ENCODE measurements at places on chromosomes 13 and 19. TPM values are rescaled to one million over a fixed set of nuclear protein-coding genes. Genes with fewer than 3 reads are reported as not detected.

The SYCN gene
- total RNA-seq, result not detected

The GFY gene
- total RNA-seq, result not detected

The ATP4A gene
- total RNA-seq, result not detected

DNA sequence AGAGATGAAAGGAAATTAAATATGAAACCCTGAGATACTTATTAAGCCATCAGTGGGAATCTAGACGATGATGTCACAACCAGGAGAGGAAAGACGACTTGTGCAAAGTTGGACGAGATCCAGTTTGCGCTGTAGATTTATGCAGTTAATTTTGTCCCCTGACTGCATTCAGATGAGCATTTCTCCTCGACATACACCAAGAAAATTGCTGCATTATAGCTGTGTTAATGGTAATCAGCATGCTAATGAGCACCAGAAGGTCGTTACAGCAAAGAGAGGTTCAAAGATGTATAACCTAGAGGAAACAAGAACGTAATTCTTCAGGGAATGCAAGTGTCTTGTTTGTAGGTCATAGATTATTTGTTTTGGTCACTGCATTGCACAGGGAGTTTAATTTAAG is 371.7 kb downstream of the RBM26 start:
- no peak overlapping the region for H3K4me3 ChIP-seq
- no peaks in the 10 kb centered on the region for H3K36me3 ChIP-seq
- no peak overlapping the region for H3K27ac ChIP-seq
- H3K4me1 ChIP-seq, result no peaks in the 10 kb centered on the region

GRCh38 chr13:71610876-71611275 is 256.1 kb downstream of the DACH1 start:
- no peaks in the 10 kb centered on the region for H3K27me3 ChIP-seq
- no peaks in the 10 kb centered on the region for H3K4me1 ChIP-seq
- no peaks in the 10 kb centered on the region for H3K36me3 ChIP-seq
- H3K4me3 ChIP-seq, result no peak overlapping the region

The DOCK6 gene
- total RNA-seq, result 0.72 TPM

- no peak overlapping the region for H3K27ac ChIP-seq
- H3K36me3 ChIP-seq, result peaks cover 11% of the 10 kb centered on the region
- H3K27me3 ChIP-seq, result no peaks in the 10 kb centered on the region
Observed at GRCh38 chr19:46944918-46945628, 74.6 kb upstream of the NPAS1 start.

DNA sequence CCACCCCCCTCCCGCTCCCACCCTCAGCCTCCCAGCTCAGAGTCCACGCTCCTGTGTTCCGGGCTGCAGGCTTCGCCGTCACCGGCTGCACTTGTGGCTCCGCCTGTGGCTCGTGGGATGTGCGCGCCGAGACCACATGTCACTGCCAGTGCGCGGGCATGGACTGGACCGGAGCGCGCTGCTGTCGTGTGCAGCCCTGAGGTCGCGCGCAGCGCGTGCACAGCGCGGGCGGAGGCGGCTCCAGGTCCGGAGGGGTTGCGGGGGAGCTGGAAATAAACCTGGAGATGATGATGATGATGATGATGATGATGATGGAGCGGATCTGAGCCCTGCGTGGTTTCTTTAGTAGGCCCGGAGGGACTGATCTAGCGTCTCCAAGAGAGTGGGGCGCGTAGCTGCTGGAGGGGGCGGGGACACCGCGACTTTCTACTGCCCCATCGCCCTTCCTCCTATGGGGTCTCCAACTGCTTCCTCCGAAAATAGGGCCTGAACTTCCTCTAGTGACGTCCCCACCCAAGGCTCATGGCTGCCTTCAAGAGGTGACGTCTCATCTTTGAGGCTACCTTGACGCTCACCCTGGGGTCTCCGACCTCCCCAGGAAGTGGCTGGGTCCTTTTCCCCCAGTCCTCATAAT is 1.4 kb downstream of the RETN start:
- peaks cover 24% of the 10 kb centered on the region for H3K4me1 ChIP-seq
- H3K36me3 ChIP-seq, result no peaks in the 10 kb centered on the region
- H3K27ac ChIP-seq, result peak overlapping the region; percentile 86
- peak overlapping the region; percentile 79 for H3K4me3 ChIP-seq

GRCh38 chr19:16509141-16510061 is 13.2 kb downstream of the C19orf44 start:
- H3K36me3 ChIP-seq, result peaks cover 1% of the 10 kb centered on the region
- H3K27ac ChIP-seq, result no peak overlapping the region
- H3K27me3 ChIP-seq, result no peaks in the 10 kb centered on the region
- DNase-seq, result no peak
- H3K4me3 ChIP-seq, result no peak overlapping the region

DNA sequence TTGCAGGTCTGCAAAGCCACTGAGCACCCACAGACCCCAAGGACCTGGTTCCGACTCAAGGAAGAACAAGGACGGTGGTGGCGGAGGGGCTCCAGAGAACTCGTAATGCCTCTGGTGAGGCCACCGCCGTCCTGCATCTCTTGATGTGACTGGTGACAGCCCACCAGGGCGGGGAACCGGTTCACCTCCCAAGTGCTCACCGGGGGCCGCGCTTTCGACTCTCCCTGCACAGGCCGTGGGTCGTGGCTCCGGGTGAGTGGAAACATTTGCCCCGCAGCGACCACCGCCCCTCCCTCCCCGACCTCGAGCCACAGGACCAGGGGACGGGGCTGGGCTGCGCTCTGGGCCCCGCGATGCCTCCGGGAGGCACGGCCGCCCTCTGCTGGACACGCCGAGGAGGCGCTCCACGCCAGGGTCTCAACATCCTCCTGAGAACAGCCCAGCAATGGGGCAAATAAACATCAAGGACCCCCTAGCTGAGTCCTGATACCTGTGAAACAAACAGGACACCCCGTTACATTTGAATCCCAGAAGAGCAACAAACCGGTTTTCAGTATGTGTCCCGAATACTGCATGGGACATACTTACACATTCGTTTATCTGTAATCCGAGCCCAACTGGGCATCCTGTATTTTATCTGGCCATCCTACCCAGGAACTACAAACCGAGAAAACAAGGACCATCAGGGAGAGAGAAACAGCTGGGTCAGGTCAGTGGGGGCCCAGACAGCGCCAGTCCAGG is 3.9 kb upstream of the PLPP2 start:
- H3K27me3 ChIP-seq, result peaks cover 36% of the 10 kb centered on the region
- no peaks in the 10 kb centered on the region for H3K4me1 ChIP-seq
- no peak overlapping the region for H3K4me3 ChIP-seq
- DNase-seq, result peak; percentile 70
- H3K27ac ChIP-seq, result no peak overlapping the region

DNA sequence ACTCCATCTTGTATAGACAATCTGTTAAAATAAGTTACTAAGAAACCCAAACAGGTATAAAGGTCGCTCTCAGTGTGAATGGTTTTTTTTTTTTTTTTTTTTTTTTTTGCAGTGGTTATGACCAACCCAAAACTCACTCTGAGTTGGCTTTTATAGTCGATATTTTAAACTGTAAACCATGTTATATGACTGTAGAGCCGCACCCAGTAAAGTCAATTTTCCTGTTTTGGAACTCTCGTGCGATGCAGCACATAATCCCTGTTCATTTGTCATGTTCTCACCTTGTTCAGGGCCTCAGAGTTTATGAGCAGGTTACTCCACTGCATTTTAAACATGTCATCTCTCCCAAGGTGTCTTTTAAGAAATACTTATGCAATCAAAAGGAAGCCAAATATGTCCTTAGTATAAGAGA is 112.5 kb downstream of the KLF5 start:
- H3K36me3 ChIP-seq, result no peaks in the 10 kb centered on the region
- no peak overlapping the region for H3K4me3 ChIP-seq
- DNase-seq, result no peak
- peaks cover 4% of the 10 kb centered on the region for H3K27me3 ChIP-seq
- H3K27ac ChIP-seq, result no peak overlapping the region

The SMAD9 gene
- total RNA-seq, result not detected

- H3K4me1 ChIP-seq, result peaks cover 2% of the 10 kb centered on the region
- no peak for DNase-seq
- peaks cover 5% of the 10 kb centered on the region for H3K36me3 ChIP-seq
- no peak overlapping the region for H3K4me3 ChIP-seq
Observed at GRCh38 chr13:75647126-75647784, 11.1 kb downstream of the LMO7 start.

DNA sequence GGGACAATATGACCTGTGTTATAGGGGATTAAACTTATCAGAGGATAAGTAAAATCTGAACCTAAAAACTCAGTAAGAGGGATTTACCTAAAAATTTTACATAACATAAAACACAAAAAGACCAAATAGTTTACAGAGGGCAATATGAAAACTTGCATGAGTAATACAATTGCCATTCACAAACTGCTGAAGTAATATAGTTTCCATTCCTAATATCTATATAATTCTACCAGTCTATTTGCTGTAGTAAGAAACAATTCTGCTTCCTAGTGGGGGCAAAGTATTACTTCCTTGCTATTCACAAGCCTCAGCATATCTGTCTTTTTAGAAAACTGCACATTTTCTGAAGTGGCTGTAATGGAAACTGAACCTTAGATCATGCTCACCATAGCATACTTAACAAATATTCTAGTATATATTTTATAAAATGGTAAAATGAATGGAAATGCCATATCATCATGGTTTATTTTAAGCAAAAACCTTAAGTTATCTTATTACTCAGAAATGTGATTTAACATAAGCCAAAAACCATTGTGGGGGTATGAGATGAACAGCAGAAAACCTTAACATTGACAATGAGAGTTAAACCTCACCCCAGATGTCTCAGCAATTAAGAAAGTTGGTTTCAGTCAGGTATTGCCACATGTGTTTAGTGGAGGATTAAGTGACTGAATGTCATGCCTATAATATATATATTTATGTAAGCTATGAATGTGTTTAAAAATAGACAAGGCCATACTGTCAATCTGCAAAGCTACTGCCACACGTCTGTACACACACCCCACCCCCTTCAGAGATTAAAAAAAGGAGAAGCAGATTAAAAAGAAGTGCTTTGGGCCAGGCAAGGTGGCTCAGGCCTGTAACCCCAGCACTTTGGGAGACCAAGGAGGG is 136.8 kb downstream of the MIPEP start:
- H3K27me3 ChIP-seq, result no peaks in the 10 kb centered on the region
- H3K4me3 ChIP-seq, result no peak overlapping the region
- no peak for DNase-seq
- H3K27ac ChIP-seq, result no peak overlapping the region
- peaks cover 2% of the 10 kb centered on the region for H3K4me1 ChIP-seq
- peaks cover 3% of the 10 kb centered on the region for H3K36me3 ChIP-seq

GRCh38 chr19:31166206-31166605 is 183.0 kb downstream of the TSHZ3 start:
- H3K4me1 ChIP-seq, result no peaks in the 10 kb centered on the region
- DNase-seq, result no peak
- H3K4me3 ChIP-seq, result no peak overlapping the region
- H3K27me3 ChIP-seq, result peaks cover 30% of the 10 kb centered on the region
- no peaks in the 10 kb centered on the region for H3K36me3 ChIP-seq

DNA sequence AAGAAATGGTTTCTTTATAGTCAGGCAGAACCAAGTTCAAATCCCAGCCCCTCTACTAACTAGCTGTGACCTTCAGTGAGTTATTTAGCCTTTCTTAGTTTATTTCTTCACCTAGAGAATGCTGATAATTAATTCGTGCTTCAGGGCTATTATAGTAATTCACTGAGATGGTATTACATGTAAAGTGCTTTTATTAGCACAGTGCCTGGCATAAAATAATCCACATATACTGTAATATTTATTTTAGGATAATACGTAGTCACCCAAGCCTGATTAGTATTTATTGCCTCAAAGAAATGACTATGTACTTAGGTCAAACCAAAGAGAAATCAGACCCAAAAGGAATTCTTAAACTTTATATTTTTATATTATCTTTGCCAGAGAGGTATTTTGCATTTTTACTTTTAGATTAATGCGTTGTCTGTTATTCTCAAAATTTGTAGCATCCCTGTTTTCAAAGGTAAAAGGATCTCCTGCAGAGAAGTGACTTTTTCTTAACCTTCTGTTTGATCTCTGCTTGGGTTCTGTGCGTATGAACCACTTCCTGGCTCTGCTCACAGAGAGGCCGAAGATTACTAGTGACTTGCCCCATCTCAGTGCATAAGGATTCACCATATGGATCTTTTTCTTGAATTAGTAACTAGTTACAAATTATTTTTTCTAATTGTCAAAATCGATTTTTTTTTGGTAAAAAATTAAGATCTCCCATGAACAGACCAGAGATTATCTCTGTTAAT is 19.7 kb downstream of the UBAC2 start:
- H3K4me1 ChIP-seq, result peaks cover 79% of the 10 kb centered on the region
- peaks cover 31% of the 10 kb centered on the region for H3K36me3 ChIP-seq
- H3K4me3 ChIP-seq, result peak overlapping the region; percentile 72
